NCI-H187 (cell line): ENCODE measurements at places on chromosomes 1 and 21.

DNA sequence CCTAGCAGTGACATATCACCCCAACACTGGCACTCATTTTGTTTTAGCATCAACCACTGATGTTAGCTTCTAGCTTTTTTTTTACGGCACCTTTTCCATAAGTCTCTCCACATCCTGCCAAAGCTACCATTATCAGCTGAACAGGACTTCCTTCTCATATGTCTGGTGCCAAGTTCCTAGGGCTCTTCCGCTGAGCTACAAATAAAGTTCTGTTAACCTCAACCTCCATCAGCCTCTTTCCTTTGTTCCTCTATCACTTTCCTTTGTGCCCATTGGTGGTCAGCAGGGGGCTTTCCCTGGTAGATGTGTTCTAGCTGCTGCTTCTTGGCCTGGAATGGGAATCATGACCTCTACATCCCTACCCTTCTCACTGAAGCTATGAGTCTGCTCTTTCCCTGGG is 163.8 kb downstream of the FAF1 start:
- no peak for DNase-seq

- DNase-seq = no peak
These were observed 268.4 kb upstream of the DUSP10 start for GRCh38 chr1:222010306-222010705.

GRCh38 chr1:184118046-184118445 is 66.5 kb downstream of the TSEN15 start:
- no peak for DNase-seq

DNA sequence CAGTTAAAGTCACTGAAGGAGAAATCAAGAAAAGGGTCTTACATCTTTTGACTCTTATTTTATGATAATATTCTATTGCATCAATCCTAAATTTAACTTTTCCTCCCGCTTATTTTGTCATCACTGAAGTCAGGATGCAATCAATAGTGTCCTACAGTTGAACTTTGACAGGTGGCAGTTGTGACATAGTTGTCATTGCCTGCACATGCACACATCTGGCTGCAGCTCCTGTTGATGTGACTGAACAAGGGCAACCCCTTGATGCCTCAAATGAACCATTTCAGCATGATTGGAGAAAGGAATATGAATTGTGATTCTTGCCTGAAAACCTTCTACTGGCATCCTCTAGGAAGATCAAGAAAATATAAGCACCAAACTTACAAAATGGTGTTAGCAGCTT is 157.7 kb downstream of the NTNG1 start:
- no peak for DNase-seq

- no peak for DNase-seq
These were observed 8.1 kb downstream of the POLR3GL start for GRCh38 chr1:145972580-145972979.

DNA sequence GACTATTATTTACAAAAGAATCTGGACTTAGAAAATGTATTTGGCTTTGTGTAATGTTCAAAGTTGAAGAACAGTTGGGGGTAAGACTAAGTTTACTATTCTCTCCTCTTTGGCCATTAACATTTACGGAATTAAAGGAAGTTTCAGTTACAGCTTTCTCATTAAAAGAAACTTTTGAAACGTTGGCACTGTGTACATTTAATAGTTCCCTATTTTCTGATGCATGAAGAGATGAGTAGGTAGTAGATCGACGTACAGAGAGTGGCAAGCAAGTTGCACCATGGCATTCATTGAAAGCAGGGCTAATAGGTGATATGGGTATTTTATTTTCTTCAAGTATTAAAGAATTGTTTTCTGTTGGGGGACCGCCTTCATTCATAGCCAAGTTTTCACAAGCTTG is 3.2 kb downstream of the ASPM start:
- no peak for DNase-seq

- DNase-seq = no peak
These were observed 14.2 kb upstream of the SRSF4 start for GRCh38 chr1:29195881-29196291.

DNA sequence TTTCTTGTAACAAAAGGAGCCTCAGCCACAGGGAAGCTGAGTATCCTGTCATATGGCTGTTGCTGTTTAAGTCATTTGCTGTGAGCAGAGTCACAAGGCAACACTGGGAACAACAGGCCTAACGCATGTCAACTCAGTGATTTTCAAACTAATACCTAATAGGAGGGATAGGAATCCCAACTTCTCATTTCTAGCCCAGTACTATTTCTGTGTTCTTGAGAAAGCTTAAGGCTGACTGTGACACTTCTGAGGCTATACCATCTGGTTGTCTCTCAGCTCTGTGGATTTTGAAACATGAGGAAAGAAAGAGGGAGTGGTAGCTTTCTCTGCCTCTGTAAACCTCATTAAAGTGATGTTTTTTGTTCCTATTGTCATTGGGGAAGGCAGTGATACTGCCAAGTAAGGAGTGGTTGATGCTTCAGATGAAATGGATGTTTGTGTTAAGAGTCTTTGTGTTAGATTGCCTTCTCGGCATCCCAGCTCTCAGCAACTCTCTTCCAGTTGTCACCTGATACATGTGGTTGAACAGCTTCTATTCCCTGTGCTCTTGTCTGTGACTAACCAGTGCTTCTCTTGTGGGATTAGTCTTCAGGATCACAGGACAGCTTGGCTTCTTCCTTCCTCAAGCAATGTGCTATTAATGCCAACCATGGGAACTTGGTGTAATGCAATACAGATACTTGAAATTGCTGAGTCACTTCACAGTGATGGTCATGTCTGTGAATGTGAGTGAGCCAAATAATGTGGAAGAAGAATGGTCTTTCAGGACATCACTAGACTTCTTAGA is 166.8 kb upstream of the IVNS1ABP start:
- DNase-seq = peak; percentile 88

- DNase-seq = no peak
These were observed 51.4 kb downstream of the GNB1 start for GRCh38 chr1:1839311-1839965.

- DNase-seq = no peak
These were observed 87.6 kb downstream of the DRAM2 start for GRCh38 chr1:111052246-111052645.

DNA sequence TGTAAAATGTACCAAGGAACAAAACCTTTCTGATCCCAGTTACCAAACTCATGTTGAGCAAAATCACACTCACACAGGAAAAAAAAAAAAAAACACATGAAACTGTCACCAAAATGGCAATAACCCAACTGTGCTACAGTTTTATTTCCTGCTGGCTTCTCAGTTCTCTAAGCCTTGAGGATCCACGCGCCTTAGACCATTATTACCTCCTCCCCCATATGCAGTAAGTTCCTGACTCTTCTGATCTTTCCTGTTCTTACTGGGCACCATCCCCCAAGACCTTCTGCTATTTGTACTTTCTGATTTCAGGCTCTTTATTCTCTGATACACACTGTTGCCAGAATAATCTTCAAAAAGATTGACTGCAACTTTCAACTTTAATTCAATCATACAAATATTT is 79.6 kb downstream of the SLC45A1 start:
- no peak for DNase-seq

GRCh38 chr1:221839321-221839720 is 97.4 kb upstream of the DUSP10 start:
- DNase-seq = no peak

DNA sequence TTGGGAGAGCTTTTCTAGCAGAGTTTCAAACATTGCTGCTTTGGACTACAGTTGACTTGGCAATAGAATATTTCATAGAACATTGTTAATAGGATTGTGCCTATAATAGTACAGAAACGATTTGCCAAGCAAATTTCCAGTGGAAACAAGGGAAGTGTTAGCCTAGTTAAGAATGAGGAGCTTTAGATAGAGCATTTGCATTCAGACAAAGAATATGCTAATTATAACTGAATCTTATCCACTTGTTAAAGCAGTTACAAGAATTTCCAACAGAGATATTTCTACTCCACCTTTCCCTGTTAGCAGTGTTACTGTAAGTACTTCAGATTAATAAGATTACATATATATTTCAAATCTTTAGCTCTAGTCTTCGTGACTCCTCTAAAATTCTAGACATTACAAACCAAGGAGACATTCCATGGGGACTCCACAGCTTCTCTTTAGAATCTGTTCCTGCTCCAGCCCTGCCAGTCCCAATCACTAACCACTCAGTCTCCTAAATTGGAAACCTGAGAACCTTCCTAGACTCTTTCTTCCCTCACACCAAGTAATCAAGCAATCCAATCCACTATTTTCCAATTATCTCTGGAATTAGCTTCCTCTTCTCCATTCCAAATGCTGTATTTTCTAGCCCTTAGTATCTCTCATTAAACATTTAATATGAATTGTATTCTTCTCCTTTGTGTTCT is 141.8 kb upstream of the PBX1 start:
- no peak for DNase-seq

DNA sequence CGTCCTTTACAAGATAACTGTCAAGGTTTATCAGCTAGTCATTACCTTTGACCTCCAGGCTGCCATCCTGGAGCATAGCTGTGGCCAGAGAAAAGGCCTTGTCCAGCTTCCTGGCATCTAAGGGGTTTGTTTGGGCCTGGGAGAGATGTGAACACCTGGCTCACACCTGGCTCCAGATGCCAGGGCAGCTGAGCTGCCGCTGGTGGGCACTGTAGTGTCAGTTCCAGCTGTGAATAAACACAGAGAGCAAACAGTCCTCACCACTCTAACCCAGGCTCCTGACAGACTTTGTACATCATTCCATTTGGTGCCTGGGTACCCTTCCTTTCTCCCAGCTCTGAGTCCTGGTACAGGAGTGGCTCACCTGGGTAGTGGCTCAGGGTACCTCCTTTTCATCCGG is 14.3 kb upstream of the KCNA10 start:
- DNase-seq = no peak

GRCh38 chr1:19618428-19618827 is 25.7 kb upstream of the NBL1 start:
- DNase-seq = no peak

- DNase-seq = no peak
These were observed 75.4 kb downstream of the DPT start for GRCh38 chr1:168653567-168653966.

GRCh38 chr1:89519779-89520358 is 4.8 kb upstream of the LRRC8B start:
- no peak for DNase-seq

DNA sequence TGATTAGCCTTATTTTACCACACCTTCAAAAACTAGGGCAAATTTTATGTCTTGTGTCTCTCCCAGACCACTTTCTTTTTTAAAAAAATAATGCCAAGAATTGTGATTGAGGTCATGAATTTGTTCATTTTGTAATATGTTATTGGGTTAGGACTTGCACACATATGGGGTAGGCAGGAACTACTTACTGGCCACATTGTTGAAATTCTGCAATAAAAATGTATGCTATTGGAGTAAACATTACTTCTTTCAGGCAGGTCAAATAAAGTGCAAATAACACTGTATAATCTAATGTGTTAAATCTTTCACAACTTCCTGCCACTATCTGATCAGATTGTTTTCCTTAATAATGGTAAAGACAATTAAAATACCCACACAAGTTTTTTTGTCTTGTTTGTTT is 166.6 kb upstream of the COL11A1 start:
- DNase-seq = no peak

DNA sequence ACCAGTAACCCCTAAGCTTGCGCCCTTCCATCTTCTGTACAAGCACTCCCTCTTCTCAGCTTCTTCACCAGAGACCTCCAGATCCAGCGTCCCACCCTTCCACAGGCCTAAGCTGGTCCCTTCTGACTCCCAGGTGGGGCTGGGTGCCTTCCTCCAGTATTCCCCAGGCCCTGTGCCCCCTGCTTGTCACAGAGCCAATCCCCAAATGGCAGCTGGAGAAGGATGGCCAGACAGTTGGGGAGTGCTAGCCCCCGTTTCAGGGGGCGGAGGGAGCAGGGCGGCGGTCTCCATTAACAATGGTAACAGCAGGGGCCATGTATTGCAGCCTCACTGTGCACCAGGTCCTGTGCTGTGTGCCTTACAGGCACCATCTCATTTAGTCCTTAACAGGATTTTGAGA is 85.7 kb downstream of the KCNN3 start:
- no peak for DNase-seq

DNA sequence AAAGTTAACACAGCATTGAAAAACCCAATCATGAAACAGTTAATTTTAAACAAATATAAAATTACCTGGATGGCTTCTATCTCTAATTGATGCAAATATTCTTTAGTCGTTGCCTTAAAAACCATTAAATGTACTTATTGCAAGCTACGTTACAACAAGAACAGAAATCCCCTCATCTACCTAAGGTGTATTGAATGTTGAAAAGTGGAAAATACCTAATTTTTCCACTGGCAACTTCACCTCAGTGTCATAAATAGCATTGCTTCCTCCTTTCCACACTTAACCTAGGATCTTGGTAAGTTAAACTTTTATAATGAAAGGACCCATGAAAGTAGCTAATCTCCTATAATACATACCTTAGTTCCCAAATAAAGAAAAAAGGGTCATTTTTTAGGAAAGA is 5.4 kb downstream of the GADD45A start:
- DNase-seq = no peak

DNA sequence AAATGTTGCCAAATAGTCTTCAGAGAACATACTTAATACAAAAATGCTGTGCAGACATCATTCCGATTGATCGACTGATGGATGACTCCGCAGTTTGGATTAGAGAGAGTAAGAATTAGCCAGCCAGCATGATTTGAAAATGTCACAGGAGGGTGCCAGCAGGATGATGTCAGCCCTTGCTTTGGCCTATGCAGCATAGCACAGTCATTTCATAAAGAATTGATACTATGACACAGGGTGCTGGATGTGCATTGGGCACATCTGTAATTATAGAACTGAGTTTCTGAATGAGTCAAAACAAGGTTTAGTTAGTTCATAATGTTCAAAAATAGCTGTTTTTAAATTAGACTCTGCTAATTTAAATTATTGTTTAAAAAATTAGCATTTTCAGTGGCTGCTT is 21.6 kb upstream of the TRAF5 start:
- DNase-seq = no peak

DNA sequence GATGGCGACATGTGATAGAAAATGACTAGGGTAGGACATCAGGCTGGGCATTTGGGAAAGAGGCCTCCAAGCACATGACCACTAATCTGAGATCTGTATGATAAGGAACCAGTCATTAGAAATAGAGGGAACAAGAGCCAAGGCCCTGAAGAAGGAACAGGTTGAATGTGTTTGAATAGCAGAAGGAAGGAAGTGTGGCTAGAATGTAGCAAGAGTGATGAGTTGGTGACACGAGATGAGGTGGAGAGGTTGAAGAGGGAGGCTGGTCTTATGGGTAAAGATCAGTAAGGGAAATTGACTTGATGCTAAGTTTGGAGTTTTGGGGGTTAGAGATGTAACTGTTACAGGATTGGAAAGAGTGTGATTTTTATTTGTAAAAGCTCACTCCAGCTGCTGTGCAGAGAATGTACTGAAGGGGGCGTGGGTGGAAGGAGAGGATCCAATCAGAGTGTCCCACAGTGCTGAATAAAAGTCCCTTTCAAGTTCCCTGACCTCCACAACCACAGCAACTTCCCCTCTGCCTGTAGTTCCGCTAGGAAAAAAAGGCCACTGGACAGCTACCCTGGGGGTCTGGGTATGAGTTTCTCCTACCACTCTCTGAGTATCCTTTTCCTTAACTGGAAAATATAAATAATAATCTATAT is 295.0 kb downstream of the OMA1 start:
- DNase-seq = no peak

DNA sequence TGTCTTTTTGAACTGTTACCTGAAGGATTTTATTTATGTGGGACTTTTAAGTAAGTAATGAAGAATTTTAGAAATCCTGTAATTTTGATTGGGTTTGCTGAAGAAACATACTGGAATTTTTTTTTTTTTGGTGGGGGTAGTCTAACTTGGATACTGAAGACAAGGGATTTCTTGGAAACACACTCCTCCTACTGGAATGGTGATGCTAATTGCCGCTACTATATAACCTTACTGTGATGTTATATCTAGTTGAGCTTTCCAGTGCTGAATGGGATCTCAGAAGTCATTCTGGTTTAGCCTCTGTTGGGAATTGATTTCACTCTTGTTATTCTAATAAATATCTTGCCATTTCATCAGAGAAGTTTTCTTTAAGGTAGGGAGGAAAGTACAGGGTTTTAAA is 8.4 kb downstream of the PPP2R5A start:
- no peak for DNase-seq
